ENCODE measurements at places on chromosomes 2 and 18.
A peak's percentile ranks its signal among the peaks of the same experiment; 100 is the strongest.

- DNase-seq = no peak
Measured at GRCh38 chr2:197577446-197577845, 61.6 kb downstream of the MOB4 start.

- DNase-seq = no peak
Measured at GRCh38 chr2:215833531-215834162, 179.7 kb downstream of the MREG start.

GRCh38 chr2:72917138-72917876 lies at the start of gene EMX1:
Gene EMX1 (plus strand): TSS chr2:72917519. CDS start chr2:72917853, 334 bp downstream.
- DNase-seq = peak; percentile 56

GRCh38 chr18:62399781-62400308 lies 74.7 kb downstream of the TNFRSF11A start:
- DNase-seq = no peak

DNA sequence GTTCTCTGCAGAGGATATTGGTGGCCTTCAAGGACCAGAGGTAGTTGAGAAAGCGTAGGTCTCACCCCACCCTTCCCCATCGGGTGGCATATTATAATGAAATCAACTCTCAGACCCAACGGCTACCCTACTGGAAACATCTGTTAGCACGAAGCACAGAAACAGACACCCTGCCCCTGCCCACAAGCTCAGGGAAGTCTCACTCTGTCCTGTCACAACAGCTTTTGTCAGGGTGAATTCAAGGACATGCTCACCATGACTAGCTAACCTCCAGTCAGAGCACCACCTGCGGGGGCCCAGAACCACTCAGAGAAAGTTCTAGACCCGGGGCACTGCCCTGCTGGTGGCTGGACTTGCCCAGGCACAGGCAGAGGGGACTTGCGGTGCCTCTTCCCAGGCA lies 3.5 kb upstream of the B3GNT7 start:
- no peak for DNase-seq

- DNase-seq = no peak
Measured at GRCh38 chr2:60872510-60872928, 8.9 kb upstream of the REL start.
